ENCODE measurements at places on chromosomes 13 and 19.

DNA sequence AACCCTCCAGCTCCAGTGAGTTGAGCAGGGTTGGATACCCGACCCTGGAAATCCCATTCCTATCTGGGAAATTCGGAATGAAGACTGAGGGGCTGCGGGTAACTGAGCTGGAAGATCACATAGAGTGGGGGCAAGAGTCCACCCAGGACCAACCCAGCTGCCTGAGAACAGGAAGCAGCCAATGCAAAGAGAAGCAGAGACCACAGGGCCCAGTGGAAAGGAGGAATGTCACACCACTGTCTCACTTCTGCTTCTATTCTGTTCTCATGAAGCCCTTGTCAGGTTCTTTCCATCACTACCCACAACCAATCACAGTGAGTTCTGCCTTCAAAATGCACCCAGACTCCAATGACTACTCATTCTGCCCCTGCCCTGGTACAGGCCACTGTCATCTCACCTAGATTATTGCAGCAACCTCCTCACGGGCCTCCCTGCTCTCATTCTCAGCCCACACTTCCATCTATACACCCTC is 15.3 kb downstream of the DYRK1B start:
- DNase-seq: no peak

DNA sequence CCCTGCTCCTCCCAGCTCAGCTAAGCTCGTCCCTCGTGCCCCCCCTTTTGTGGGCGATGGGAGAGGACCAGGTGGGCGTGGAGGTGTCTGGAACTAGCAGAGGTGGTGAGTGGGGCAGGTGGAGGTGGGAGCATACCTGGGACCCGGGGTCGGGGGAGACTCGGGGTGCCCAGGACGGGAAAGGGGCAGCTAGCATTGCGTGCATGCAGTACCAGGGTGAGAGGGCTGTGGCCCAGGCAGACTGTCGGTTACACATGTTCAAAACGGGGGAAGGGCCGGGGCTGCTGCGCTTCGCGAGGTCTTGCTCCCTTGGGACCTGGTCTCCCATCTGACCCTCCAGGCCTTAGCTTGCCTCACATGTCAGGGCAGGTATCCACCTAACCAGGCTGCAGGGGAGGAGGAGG is 9.1 kb downstream of the TLE5 start:
- DNase-seq: no peak

GRCh38 chr19:1102407-1103131 is 1.2 kb upstream of the GPX4 start:
- DNase-seq: peak; percentile 71

DNA sequence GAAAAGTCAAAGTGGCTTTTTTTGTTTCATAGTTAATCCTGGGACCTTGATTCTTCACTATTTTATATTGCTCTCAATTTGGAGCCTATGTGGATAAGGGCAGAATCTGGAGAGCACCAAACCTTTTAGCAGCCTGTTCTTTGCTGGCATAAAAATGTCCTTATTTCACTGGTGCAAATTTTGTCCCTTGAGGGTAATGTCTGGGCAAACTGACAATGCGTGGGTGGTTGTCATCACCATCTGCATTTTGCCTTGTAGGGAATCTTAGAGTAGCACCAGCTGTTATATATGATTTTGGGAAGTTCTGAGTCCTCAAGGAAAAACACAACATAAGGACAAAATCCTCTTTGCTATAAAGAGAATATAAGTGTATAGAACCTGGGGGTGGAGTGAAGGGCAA is 336.9 kb upstream of the HTR2A start:
- DNase-seq: no peak

DNA sequence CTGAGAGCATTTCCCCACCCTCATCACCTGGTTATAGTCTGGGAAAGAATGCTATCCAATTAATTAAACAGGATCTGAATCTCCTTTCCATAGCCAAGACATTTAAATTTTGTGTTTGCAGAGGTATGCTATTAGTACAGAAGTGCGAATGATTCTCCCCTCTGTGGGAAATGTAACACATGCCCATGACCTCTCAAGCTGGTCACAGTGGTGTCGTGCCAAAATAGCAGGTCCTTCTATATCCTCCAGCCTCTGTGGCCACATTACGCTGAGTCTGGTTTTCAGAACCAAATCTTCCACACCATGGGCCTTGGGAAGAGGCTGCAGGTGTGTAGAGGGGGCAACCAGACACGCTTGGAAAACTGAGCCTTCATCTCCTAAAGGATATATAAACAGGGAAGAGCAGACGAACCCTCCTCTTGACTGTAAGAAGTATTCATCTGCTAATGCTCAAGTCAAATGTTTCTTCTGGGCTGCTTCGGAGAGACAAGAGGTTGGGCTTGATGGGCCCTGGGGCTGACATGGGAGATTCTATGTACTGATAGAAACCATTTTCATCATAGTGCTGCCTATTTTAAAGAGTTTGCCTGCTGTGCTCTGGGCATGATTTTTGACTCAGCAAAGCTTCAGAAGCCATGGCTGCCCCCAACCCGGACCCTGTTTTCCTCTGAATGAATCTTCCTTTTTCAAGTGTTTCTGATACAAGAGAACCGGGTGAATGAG is 197.6 kb downstream of the DNAJC15 start:
- DNase-seq: no peak

- DNase-seq: no peak
Observed at GRCh38 chr13:24381541-24382265, 72.3 kb downstream of the C1QTNF9 start.

GRCh38 chr13:51619614-51620013 is 35.4 kb downstream of the WDFY2 start:
- DNase-seq: no peak

- DNase-seq: no peak
Observed at GRCh38 chr13:39450176-39450575, 152.8 kb downstream of the LHFPL6 start.

DNA sequence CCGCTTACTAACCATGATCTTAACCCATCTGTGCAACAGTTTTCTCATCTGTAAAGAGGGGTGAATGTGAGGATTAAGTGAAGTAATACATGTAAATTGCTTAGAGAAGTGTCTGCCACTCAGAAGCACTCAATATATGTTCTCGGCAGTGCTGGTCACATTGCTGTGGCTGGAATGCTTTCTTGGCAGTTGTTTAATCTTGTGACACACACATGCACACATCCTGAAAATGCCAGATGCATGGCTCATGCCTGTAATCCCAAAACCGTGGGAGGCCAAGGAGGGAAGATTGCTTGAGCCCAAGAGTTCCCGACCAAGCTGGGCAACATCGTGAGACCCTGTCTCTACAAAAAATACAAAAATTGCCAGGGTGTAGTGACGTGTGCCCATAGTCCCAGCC is 4.9 kb upstream of the DMKN start:
- no peak for DNase-seq

DNA sequence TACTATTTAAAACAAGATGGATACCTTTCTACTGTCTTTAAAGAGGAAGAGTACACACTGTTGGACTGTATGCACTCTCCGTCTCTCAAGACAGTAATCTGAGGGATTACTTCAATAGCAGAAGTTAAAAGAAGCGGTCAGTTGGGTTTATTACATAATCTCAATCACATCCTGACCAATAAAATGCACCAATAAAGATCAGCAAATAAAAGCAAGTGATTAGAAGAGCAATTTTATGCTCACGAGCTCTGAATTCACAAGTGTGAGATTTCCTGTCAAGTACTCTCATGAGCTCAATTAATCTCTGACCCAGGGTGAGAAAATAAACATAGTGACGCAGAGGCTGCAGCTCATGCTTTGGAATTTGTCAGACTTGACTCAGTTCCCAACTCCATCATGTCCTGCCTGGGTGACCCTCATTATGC is 12.2 kb downstream of the ABCC4 start:
- DNase-seq: no peak

GRCh38 chr13:27806744-27807387 is 14.6 kb downstream of the GSX1 start:
- no peak for DNase-seq

- peak; percentile 16 for DNase-seq
Observed at GRCh38 chr19:9836021-9836420, 903 bp downstream of the PIN1 start.

DNA sequence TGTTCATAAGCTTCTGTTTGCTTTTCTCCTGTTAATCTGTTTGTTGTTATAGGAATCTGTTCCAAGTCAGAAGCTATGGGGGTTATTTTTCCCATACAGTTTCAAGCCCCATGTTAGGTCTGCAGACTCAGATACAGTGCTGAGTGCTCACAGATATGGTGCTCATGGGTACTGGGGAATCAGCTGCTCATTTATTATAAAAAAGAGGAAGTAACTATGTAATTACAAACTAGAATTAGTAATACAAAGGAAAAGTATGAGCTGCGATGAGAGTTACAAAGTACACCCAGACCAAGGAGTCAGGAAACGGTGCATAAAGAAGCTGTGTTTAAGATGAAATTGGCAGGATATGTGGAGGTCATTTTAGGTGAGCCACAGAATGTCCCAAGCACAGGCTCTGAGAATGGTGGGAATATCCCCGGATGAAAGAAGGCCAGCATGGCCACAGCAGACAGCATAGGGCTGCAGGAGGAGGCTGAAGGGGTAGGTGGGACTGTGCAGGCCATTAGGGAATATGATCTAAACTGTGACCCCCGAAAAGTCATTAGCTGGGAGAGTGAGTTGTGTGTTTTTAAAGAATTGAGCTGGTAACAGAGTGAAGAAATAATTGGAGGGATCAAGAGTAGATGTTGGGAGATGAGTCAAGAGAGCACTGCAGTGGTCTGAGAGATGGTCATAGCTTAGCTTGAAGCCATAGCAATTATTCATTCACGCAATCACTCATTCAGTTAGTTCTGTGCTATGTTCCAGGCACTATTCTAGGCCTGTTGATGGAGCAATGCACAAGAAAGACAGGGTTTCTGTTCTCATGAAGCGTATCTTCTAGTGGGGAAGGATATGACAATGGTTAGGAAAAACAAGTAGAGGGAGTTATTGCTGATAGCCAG is 177.4 kb upstream of the UBL3 start:
- peak; percentile 10 for DNase-seq

DNA sequence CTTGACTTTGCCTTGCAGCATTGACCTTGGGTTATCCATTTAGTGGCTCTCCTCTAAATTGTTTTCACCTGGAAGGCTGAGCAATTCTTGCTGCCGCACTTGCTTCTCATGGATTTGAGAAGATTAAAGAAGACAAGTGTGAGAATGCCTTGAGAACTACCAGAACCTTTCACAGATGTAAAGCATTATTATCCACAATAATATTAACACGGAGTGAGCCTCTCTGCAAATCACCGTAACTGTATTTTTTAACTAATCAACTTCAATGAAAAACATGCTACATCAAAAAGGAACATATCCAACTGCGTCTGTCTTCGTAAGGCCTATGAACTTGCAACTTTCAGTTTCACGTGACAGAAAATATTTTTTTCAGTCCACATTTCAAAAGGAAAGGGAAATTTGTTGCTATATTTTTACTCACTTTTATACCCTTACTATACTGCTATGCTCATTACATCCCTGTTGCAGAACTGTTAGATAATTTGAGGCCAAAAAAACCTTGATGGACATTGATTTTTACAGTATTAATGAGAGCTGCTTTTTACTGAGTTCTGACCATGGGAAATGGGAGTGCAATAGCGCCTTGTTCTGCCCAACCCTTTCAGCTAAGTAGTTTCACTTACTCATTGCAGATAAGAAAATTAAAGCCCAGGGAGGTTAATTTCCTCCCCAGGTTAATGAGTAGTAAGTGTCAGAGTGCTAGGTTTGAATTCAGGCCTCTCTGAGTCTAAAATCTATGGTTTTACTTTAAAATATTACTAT is 93.8 kb upstream of the RAP2A start:
- no peak for DNase-seq

DNA sequence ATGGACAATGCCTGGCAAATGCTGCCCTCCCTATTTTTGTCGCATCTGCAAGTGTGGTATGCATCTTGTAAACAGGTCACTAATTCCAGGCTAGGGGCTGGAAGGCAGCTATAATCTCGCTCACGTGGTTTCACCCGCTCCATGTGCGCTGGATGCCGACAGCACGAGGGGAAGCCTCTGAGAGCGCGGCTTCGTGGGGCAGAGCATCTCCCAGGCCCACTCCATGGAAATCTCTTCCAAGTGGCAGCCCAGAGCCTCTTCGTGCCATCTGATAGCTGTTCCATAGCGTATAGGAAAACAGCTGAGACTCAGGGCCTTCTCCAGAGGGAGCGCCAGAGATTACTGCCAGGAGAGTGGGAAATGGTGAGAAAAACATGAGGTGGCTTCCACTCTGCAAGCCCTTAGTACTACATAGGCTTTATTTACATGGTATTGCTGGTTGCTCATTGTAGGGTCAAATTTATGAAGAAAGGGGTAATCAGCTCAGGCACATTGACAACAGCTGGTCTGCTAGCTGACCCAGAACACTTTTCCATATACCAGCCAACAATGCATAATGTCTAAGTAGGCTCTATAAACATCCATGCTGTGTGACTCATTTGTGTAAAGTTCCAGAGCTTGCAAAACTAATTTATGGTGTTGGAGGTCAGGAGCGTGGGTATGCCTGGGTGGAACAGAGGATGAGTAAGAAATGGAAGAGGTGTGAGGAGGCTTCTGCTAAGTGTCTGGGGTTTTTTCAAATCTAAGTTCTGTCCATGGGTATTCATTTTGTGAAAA is 165.2 kb downstream of the SHISA2 start:
- DNase-seq: peak; percentile 36

GRCh38 chr13:66635526-66635925 is 594.6 kb downstream of the PCDH9 start:
- no peak for DNase-seq

DNA sequence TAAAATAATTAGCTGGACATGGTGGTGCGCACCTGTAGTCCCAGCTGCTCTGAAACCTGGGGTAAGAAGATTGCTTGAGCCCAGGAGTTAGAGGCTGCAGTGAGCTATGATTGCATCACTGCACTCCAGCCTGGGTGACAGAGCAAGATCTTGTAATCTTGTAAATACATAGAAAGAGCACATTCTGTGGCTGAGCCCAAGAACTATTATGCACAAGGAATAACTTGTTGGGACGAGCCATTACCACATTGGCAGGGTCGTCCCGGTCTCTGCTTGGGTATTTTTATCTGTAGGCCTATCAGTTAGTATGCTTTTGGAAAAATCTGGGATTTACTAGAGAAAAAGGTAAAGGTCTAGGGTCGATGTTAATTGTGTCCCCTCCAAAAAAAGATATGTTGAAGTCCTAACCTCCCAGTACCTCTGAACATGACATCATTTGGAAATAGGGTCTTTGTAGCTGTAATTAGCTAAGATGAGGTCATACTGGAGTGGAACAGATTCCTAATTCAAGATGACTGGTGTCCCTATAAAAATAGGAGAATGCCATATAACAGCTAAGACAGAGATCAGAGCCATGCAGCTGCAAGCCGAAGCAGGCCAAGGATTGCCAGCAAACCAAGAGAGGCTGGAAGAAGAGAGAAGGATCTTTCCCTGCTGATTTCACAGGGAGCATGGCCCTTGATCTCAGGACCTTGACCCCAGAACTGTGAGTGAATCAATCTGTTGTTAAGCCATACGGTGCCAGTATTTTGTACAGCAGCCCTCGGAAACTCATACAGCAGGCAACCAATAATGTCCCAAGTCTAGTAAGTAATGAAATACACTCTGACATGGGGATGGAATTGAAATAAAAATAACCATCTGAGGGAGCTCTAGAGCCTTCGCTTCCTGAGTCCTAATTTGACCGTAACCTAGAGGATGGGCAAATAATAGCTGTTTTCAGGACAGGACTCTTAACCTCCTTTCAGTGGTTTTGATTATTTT is 77.0 kb downstream of the TM9SF2 start:
- peak; percentile 19 for DNase-seq

- no peak for DNase-seq
Observed at GRCh38 chr13:41746259-41746658, 214.7 kb downstream of the VWA8 start.

All from inflammatory macrophage (primary cell).